Head of caudate nucleus (tissue), 42 donors: ENCODE measurements at places on chromosomes 6 and 20.

DNA sequence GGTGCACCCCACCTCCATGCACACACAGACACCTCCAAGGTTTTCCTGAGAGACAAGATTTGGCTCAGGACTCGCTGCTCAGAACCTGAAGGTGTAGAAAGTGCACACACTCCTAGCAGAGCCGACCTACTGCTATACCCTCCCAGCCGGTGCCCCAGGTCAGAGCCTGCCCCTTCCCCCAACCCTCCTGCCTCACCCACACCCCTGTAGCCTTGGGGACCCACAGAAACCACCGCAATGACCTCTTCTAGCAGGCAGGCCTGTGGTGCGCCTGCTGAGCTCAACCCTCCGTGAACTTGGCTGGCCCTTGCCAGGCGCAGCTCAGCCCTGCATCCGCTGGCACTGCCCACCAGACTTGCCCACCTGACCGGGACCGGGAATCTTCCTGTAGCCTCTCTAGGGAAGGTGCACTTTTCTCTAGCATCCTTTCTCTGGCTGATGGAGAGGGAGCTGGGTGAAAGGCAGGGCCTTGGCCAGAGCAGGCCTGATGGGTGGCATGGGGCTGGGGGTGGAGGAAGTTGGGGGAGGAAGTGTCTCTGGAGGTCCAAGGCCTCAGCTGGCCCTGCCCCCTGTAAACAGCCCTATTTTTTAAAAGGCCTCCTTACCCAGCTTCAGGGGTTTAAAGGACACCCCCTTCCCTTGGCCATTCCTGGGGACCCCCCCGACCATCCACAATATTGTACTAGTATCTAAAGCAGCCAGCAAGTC lies 36.9 kb upstream of the SLCO4A1 start:
- DNase-seq, result no peak

DNA sequence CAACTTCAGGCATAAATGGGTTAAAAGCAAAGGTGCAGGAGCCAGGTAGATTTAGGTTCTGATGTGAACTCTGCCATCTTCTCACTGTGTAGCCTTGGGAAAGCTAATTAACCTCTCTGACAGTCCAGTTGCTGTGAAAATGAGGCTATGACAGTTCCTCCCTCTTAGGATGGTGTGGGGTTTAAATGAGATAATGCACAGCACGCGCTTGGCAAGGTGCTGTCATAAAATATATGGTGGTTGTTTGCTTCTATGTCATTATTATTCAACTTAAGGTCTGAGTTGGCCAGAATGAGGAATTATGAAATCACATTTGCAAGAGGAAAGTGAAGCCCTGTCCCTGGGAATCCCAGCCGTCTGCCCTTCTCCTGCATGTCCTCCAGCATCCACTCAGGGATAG lies 15.5 kb upstream of the BCAS1 start:
- DNase-seq, result no peak

- no peak for DNase-seq
These were observed 25.7 kb downstream of the MYT1 start for GRCh38 chr20:64189986-64190385.

GRCh38 chr6:27836141-27836782 lies 75.9 kb downstream of the OR2B2 start:
- no peak for DNase-seq

DNA sequence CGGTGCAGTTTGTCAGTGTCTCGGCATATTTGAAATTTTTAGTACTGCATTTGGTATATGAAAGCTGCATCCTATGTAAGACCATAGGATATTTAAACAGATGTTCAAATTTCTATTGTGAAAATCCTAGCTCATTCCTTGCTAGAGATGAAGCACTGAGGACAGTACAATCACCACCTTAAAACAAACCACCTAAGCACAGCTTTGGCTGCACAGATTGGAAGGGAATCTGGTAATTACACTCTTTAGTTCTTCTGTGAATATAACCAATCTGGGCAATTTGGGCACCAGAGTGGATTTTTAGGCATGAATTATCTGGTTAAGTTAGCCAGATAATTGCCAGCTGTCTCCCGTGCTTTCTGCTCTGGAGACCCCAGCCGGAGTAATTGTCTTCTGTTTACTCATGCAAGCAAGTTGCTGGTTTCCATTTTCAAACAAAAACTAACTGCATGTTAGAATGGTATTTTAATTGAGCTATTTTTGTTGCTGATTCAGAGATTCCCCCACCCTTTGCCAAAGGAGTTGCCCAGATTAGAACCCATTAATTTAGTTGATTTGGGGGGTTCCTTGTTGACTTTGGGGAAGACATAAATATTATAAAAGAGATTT lies 36.9 kb downstream of the E2F3 start:
- no peak for DNase-seq

- DNase-seq, result no peak
These were observed 26.1 kb downstream of the NHSL1 start for GRCh38 chr6:138473144-138473543.

GRCh38 chr20:16537025-16537665 lies 36.1 kb downstream of the KIF16B start:
- no peak for DNase-seq

DNA sequence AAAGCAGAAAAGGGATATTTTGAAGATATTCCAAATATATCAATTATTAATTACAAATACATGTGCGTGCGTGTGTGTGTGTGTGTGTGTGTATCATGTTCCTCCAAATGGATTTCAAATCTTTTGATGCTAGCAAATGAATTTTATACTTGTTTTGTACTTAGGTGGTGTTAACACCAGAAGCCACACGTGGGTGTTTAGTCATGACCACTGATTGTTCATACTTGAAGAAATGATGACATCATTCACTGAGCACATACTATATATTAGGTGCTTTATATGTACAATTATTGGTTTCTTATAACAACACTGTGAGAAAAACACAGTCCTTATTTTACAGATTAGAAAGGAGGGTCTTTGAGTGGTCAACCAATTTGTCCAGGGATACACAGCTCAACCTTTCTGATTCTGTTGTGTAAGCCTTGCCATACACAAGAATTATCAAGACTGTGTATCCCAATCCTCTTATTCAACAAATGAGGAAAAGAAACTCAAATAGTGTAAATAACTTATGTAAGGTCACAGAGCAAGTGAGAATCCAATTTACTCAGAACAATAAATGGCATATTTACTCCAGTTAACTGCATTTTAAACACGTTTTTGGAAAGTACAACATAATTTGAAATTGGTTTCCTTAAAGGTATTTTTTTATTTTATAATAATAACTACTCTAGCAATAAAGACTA lies 88.5 kb downstream of the BCAS1 start:
- DNase-seq, result no peak

DNA sequence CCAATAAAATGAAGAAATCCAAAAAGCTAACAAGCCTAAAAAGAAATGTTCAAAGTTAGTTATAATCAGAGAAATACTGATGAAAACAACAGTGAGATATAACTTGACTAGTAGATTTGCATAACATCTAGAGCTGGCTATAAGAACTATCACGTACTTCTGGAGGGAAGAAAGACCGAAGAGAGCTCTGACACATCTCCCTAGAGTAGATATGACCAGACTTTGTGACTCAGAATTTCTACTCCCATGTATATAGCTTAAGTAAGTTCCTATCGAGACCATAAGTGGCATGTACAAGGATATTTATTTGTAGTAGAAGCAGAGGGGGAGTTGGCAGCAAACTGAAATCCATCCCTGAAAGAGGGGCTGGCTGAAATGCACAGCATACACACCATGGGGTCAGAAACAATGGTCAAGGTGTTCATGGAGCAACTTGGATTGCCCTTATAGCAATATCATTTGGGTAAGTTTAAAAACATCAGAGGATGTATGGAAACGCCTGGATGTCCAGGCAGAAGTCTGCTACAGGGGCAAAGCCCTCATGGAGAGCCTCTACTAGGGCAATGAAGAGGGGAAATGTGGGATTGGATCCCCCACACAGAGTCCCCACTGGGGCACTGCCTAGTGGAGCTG lies 25.6 kb upstream of the IL17A start:
- no peak for DNase-seq
